Upper lobe of right lung (tissue), 1 donor: ENCODE measurements at places on chromosomes 2 and 18. TPM values are rescaled to one million over a fixed set of nuclear protein-coding genes. Genes with fewer than 3 reads are reported as not detected.

DNA sequence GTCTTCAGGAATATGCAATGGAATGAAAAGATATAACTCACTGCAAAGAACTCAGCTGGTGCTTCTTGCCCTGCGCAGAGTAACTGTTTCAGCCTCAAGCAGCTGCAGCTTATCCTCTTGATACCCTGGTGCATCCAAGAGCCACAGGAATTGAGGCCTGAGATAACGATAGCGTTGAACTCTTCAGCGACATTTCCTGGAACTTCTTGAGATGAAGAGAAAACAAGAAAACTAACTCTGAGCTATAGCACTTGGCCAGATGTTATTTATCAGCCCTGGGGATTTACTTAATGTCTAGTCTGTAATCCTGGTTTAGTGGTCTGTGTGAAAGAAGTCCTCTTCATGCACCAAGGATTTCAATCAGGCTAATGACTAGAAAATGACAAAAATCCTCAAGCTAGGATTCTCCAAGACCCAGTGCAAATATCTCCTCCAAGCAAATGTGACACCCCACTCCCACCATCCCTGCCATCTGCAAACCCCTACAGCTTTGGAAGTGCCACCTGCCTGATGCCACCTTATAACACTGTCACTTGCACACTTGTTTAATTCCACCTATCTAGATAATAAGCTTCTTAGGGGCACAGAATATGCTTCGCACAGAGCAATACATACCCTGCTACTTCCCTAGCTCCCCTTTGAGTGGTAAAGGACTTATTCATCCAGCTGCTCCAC lies 40.6 kb downstream of the EHD3 start:
- DNase-seq, result no peak

- no peak for DNase-seq
Observed at GRCh38 chr2:66390811-66391210, 44.1 kb upstream of the MEIS1 start.

DNA sequence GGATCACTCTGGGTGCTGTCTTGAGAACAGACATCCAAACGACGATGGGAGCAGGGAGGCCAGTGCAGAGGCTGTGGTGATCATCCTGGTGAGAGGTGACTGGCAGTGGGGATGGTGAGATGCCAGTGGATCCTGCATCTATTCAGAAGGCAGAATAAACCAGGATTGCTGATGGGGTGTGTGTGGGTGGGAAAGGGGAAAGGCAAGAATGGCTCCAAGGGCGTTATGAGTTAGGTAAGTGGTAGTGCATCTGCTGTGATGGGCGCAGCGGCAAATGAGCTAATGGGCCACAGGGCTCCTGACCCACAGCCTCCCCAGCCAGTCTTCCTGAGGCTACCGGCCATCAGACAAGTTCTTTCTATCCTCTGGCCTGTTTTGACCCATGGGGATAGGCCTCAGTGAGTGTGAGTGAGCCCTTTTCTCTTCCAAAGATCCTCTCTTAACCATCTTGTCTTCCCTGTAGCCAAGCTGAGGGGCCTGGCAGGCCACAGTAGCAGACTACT lies 29.6 kb downstream of the SERTAD2 start:
- DNase-seq, result no peak

GRCh38 chr2:122001441-122001874 lies 246.0 kb downstream of the TSN start:
- no peak for DNase-seq

SLC4A3 gene
- 2.9 TPM for total RNA-seq

ABCG8 gene
- total RNA-seq, result not detected

ITPRIPL1 gene
- total RNA-seq, result 1.3 TPM

GRCh38 chr2:111705239-111705638 lies 178.8 kb downstream of the ANAPC1 start:
- no peak for DNase-seq

DNA sequence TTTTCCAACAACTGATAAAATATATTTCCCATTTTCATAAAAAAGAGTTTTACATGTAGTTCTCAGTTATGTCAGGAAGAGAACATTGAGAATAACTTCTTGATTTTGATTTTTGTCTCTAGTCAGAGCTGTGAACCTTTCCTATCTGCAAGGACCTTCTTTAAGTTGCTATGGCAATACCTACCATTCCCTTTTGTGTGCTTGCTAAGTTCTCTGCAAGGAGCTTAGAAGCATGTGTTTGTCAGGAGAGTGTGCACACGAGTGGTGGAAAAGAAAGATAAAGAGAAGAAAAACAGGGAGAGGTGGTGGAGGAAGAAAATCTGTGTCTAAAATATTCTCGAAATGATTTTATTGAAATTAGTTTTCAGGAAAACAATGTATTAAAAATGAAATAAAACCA lies 140.3 kb upstream of the SLC8A1 start:
- DNase-seq, result no peak

SERPINB12 gene
- not detected for total RNA-seq

DNA sequence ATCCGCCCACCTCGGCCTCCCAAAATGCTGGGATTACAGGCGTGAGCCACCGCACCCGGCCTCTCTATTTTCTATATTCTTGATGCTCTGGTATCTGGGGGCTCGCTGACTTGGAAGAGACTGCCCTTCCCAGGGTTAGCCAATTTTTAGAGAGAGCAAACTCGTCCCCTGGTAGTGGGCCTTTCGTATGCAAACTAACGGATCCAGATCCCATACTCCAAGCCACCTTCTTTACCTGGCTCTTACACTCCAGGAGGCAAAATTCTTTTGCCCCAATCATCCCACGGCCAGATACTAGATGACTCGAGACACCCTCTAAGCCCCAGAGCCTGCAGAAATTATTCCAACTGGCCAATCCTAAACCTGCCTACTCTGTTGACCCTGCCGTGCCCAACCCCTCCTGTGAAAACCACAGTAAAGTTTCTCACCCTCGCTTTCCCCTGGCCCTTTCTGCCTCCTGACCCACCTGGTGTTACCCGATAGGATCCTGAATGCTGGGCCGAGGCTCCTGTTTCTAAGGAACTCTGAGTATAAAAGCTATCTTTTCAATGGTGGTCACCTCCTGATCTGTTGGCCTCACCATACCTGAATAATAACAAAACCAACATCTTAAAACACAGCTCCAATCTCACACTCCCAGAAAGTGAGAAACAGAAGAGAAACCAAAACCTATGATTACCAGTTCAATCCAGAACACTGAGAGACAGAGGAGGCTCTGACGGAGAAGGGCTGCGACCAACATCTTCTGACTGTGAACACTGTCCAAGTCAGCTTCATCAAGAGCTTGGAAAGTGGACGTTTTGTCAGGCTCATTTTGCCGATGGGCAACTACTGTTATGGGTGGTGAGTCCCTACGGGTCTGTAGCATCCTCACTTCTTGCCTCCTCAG lies 57.6 kb upstream of the ZNF532 start:
- DNase-seq, result no peak

STAT4 gene
- total RNA-seq, result 8.0 TPM

GRCh38 chr18:9711361-9712129 lies 3.4 kb downstream of the RAB31 start:
- DNase-seq, result no peak

LHCGR gene
- not detected for total RNA-seq

DNA sequence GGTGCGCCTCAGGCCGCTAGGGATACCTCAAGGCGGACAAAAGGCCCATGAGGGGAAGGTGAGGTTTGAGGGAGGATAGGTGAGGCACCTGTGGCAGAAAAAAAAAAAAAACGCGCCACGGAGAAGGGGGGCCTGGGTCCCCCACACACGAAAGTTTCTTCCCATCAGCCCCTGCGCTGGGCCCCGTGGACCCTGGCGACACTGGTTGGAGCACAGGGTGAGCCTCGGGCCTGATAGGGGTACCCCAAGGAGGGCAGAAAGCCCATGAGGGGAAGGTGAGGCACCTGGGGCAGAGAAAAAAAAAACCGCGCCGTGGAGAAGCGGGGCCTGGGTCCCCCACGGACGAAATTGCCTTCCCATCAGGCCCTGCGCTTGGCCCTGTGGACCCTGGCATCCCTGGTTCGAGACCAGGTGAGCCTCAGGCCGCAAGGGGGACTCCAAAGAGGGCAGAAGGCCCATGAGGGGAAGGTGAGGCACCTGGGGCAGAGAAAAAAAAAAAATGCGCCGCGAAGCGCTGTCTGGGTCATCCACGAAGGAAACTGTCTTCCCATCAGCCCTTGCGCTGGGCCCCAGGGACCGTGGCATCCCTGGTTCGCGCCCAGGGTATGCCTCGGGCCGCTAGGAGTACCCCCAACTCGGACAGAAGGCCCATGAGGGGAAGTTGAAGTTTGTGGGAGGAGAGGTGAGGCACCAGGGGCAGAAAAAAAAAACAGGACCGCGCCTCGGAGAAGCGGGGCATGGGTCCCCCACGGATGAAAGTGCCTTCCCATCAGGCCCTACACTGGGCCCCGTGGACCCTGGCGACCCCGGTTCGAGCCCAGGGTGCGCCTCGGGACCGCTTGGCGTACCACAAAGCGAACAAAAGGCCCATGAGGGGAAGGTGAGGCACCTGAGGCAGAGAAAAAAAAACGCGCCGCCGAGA lies 226.2 kb downstream of the CCDC74A start:
- no peak for DNase-seq

DNA sequence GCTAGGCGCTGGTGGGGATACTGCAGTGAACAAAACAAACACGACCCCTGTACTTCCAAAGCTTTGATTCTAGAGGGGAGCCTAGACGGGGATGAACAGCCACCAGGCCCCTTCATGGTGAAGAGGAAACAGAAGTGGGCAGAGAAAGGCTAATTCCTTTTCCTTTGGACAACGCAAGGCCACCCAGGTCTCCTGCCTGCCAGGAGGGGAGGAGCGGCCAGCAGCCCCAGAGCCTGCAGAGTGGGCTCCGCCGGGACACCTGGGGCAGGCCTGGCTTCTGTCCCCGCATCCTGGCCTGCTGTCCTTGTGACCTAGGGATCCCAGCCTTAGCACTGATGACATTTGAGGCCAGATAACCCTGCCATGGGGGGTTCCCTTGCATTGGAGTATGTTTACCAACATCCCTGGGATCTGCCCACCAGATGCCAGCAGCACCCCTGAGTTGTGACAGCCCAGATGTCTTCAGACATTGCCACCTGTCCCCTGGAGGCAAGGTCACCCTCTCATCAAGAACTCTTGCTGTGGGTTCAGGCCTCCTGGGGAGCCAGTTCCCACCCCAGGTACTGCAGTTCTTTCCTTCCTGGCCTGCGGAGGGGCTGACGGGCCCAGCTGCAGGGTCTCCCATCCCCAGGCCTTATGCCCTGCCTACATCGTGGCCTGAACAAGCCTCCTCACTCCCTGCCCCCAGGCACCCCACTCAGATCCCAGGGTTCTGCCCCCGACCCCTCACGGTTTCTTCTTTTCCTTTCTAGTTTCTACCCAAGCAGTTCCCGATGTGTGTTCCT lies 125.7 kb downstream of the SEPTIN10 start:
- DNase-seq, result no peak

DNA sequence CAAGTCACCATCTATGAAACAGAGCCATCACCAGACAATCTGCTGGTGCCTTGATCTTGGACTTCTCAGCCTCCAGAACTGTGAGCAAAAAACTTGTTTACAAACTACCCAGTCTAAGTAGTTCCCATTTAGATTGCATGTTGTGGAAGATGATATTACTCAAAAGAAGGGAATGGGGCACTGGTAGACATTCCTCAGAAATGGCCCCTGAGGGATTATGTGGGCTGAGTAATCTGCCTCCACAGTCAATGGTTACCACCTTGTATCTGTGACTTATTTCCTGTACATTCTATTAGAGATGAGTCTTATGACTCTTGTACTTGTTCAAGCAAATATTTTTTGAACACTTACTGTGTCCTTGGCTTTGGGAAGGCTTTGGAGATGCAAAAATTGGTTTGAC lies 160.4 kb downstream of the NUP35 start:
- DNase-seq, result no peak

DNA sequence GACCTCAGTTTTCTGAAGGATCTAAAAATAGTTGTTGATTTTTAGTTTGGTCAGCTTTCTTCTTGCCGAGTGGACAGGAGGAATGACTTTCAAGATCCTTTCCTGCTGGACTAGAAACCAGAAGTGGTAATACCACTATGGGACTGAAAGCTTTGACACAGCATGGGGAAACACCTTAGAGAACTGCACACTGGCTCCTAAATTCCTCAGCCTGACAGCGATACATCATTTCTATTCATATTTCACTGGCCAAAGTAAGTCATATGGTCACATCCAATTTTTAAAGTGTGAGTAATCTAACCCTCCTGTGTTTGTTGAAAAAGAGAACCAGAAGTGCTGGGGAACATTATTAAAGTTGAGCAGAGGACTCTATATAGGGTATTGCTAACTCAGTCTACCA lies 244.7 kb upstream of the MMADHC start:
- DNase-seq, result no peak

DNA sequence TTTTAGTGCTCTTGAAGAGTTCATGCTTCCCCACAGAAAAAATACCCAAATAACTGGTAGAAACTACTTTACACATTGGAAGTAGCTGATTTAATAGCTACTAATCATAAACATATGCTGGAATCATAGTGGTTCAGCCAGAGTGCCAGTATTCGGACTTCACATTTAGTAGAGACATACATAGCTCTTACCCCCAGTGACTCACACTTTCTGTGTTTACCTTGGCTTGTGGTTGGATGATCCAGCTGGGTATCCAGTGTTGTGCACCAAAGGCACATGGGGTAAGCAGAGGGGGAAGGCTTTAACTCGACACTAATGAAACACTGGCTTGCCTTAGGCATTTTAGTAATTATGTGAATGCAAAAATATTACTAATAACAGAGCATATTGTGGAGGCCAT lies 18.1 kb downstream of the ARHGAP28 start:
- DNase-seq, result no peak

RAB10 gene
- total RNA-seq, result 111 TPM

DNA sequence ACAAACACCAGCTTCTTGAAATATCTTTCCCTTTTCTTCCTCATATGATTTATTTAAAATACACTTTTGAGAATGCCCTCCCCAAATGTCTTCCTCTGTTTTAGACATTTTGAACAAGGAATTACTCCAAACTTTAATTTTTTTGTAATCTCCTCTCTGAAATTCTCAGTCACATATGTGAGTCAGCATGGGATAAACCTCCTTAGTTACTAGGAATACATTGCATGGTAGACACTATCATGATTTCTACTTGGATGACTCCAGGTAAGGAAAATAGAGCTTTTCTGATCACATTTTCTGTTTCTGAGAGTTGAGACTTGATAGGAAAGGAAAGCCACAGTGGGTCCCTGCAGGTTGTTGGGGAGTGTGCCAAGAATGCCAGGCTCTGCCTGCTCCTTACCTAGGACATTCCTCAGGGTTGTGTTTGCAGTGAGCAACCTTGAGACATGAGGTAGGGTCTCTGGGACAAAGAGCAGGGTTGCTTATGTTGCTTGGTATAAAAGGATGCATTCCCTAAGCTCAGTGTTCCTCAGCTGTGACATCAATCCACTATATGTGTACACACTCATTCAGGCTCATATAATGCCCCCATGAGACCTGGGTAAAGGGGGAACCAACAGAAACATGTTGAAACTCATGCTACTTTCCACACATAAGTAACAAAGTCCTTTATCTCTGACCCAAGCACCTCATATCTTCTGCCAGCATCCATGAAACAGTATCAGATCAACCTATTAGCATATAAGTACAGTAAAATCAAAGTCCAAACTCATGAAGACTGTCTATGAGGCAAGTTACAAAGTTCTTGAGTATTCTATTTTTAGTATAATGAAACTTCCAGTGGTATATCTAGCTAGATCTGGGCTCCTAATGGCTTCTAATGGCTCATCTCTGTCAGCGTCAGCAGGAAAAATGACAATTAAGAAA lies 112.8 kb upstream of the SCN1A start:
- no peak for DNase-seq
